Kidney glomerular epithelial cell (primary cell): ENCODE measurements at places on chromosomes 7 and 10.

- DNase-seq: no peak
These were observed 53.4 kb downstream of the TAS2R16 start for GRCh38 chr7:122942059-122942458.

DNA sequence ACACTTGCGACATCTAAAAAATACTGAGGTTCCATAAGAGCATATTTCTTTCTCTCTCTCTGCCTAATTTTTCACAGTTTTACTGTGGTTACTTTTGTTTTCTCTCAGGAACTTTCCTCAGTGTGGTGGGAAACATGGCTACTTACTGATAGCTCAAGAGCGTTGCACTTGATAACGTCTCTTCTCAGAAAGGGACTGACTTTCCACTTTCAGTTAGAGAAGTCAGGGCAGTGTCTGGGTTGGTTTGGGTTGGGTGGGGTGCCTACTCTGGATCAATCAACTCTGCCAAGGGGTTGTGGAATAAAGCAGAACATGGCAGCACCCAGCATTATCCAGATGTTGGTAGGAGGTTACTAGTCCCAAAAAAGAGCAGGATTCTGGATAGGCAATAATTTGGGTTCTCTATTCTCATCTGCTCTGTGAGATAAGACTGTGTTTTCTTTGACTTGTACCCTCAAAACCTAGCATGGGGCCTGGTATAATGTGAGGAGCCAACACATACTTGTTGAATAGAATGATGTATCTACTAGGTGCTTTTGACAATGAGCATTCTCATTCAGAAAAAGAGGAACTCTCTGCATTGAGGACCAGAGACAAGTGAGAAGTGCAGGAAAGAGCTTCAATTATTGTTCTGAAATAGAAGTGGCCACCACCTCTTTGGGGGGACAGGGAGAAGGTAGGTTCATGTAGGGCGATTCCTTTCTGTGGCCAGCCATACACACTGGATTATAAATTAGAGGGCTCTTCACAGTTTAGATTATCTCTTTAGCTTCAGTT lies 315.7 kb downstream of the REEP3 start:
- DNase-seq: no peak

DNA sequence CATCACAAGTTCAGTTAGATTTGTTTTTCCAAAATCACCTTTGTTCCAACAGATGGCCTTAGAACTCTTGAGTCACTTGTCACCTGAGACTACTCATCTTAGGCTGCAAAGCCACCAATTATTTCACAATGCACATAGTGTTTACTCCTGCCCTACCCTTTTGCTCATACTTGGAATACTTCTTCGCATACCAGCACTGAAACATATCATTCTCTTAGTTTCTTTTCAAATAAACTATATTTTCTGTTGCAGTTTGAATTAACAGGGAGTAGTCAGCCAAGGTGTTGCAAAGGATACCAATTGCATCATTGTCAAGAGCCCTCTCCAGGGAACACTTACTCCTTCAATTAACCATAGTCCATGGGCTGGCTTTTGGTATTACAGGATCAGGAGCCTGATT lies 71.0 kb downstream of the CASD1 start:
- DNase-seq: no peak

DNA sequence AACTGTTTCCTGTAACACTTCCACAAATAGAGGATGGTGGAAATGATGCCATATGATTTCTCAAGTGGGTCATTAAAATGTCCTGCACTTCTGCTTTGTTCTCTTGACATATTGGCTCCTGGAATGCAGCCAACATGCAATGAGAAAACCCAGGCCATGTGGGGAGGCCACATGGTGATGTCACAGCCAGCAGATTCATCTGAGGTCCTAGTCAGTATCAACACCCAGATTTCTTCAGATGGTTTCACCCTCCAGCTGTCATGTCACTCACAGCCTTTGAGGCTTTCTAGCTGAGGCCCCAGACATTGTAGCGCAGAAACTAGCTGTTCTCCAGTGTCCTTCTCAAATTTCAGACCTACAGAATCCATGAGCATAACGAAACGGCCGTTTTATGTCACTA lies 102.3 kb upstream of the NUPR2 start:
- no peak for DNase-seq

DNA sequence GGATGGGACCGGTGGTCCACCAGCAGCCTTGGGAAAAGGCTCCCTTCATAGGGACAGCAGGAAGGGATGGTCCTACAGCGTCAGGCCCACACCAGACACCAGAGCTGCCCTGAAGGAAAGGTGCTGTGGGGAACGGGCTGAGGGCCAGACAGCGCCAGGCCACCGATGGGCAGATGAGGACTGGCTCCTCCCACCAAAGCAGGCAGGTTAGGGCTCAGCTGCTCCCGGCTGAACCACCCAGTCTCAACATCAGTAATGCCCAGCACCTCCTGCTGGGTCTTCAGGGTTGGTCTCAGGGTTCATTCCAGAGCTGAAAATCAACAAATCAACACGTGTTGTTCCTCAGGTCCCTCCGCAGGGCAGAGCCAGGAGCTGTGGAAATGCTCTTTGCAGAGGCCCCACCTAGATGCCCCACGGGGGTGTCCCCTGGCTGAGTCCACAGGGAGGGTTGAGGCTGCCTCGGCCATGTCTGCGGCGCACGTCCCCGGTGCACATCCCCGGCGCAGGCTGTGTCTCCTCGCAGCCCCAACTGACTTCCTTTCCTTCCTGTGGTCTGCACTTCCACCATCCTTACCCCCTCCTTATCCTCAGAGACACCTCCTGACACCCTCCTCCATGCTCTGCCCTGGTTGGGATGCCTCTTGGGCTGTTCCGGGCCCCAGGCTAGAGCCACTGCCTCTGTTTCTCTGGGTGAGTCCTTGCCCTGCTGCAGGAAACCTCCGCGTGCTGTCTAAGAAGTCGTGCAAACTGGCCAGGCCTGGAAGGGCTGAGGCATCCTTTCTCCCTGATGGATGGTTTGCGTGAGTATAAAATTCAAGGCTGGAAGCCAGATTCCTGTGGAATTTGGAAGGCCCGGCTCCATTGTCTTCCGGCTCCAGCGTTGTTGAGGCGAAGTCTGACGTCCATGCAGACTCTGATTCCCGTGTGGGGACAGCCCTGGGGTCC lies 32.8 kb upstream of the CFAP46 start:
- no peak for DNase-seq

DNA sequence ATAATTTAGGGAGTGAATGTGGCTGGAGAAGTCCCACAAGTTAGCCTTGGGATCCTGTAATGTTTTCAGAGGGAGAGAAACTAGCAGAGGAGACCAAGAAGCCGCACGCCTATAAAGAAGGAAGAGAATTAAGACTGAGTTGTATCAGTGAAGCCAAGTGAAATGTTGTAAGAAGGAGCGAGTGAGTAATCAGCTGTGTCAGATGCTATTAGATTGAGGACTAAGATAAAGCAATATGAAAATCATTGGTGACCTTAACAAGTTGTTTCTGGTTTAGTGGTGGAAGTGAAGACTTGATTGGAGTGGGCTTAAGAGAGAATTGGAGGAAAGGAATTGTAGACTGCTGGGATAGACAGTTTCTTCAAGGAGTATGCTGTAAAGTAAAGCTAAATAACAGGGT lies 8.8 kb downstream of the CCSER2 start:
- DNase-seq: no peak

DNA sequence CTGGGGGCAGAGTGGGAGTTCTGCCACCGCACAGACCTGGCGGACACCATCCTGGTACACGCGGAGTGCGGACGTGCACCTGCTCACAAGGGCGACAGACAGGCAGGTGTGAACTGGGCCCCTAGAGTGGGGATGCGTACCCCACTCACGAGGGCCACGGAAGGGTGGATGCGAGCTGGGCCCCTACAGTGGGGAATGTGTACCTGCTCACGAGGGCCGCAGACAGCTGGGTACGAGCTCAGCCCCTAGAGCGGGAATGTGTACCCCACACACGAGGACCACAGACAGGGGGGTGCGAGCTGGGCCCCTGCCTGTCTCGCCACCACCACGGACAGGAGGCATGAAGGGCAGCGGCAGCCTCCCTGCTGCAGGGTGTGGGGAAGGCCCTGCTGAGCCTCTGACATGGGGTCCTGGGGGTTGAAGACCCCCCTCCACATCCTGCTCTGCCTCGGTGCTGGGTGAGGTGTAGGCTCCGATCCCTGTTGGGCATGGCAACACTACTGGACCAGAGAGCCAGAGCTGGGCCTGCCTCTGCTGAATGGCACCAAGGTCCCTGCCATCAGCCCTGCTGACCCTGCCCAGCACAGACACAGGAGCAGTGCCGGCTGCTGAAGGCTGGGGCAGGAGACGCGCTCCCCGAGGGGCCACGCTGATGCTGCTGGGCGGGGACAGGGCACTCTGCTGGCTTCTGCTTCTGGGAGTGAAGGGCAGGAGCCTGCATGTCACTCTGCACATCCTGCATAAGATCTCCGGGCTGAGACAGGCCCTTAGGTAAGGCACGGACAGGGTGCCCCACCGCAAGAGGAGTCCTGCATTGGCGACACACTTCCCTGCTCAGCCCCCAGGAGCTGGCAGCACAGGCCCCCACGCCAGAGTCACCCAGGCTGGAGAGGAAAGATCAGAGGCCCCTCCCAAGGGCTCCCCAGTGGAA lies 259.2 kb downstream of the MAD1L1 start:
- DNase-seq: no peak

DNA sequence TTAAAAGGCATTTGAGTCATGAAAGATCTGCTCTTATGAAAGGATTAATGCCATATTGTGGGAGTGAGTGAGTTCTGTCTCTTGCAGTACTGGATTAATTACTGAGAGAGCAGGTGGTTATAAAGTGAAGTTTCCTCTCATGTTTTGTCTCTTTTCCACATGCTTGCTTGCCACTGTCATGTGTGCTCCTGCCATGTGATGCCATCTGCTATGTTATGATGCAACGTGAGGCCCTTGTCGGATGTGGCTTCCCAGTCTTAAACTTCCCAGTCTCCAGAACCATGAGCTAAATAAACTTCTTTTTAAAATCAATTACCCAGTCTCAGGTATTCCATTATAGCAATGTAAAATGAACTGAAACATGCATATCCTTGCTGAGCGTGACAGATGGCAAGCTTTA lies 22.7 kb upstream of the TCTN3 start:
- no peak for DNase-seq

DNA sequence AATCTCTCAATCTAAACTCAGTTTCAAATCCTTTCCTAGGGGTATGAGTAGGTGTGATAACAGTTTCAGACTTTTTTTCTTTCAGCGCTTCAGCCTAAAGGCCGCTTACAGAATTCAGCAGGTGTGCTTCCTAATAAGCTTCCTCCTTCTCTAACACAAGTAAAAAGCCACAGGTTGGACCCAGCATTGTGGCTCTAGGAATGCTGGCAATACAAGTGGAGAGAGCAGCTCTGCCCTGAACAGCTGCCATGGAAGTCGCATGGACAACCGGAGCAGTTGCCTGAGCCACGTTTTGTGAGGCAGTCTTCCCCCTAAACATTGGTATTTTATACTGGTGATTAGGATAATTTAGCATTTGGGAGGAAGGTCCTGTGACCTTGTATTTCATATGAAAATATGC lies 83.5 kb downstream of the ST7 start:
- no peak for DNase-seq

DNA sequence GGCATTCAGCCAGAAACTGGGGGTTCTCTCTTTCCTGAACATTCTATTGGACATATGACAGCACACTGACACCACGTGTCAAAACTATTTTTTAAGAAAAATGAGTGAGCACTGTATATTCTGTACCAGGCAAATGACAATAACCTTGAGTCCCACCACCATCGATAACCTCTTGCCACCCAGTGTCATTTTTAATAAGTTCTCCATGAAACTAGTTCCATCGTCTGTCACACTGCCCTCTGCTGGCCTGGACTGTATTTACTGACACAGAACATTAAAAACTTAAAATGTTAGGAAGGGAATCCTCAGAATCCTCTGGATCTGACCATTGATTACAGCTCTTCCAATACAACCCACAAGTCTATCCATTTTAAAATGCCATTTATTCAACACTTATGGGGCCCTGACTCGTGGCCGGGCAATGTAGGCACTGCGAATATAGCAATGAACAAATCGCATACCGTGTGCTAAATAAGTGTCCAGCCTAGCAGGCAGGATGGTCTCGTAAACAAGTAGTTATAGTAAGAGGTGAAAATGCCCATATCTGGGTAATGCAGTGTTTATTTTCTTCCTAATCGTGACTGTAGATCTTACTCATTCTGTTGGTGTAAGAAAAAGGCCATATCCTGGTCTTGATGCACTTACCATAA lies 35.9 kb upstream of the CACNB2 start:
- peak; percentile 16 for DNase-seq

DNA sequence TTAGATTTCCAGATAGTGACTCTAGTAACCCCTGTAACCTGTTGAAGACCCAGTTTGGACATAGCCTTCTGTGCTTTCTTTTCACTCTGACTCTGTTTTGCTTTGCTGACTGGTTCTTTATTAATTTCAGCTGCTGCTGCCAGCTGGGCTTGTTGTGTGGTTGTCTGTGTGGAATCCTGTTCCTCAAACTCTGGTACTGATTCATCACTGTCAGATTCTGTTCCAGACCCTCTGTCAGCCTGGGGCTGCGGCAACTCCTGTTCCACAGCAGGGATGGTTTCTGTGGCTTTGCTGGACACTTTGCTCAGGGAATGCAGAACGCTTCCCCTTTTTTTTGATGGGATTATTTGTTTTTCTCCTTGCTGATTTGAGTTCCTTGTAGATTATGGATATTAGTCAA lies 104.9 kb downstream of the SEC23IP start:
- no peak for DNase-seq

DNA sequence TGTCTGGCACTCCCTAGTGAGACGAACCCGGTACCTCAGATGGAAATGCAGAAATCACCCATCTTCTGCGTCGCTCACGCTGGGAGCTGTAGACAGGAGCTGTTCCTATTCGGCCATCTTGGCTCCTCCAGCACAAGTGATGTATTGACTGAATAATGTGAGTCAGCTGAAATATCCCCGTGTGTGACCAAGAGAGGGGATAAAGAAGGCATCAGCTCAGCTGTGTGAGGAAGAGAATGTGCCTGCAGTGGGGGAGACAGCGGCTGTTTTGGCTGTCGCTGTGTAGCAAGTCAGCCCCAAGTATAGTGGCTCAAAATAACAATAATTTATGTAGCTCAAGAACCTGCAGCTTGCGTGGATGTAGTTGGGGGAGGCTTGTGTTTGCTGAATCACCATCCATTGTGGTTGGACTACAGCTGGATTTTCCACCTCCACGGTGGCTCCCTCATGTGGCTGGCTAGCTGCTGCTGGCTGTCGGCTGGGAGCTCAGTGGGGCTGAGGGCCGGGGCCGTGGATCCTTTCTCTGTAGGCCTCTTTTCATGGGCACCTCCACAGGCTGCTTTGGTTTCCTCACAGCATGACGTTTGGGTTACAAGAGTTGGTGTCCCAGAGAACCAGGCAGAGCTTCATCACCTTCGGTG lies 434.5 kb downstream of the CCSER2 start:
- no peak for DNase-seq

GRCh38 chr7:105840981-105841749 lies 35.2 kb downstream of the ATXN7L1 start:
- DNase-seq: no peak

DNA sequence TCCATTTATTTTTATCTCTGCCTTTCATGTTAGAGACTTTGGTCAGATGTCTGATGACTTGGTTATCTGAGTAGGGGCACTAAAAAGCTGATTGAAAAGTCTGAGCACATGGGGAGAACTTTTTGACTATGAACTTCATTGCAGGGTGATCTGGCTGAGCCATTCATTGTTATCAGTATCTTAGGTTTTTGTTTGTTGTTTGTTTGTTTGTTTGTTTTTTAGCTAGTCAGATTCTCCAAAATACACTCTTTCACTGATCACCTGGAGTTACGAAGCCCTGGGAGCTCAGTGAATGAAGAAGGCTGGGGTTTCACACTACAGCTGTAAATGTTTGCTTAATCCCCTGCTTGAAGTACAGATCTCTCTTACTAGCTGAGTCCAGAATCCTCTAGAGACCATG lies 28.6 kb upstream of the DLG5 start:
- no peak for DNase-seq
